Stimulated activated effector memory CD8-positive, alpha-beta T cell treated with anti-CD3 and anti-CD28 coated beads, Interleukin-12 subunit alpha, Interleukin-12 subunit beta, amount 100 ng/mL, for 72 hours (primary cell): ENCODE measurements at places on chromosomes 7 and 10.

DNA sequence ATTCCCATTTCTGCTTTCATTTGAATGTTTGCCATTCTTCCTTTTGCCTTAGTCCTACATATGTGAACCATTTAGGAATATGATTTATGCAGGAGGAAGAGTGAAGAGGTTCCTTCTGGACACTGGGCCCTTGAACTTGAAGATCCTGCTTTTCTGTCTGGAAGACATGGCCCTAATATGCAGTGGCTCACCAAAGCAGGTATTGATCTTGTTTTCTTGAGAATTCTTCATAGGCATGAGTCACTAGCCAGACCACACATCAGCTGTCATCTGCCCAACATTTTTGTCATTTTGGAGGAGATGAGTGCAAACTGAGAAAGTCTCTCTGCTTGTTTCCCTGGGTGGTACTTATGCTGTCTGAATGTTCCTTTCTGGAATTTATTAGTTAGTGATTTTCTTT lies 382.6 kb downstream of the LRMDA start:
- DNase-seq: no peak

GRCh38 chr7:100469227-100470044 lies 5.4 kb upstream of the SPACDR start:
- DNase-seq: peak; percentile 84

GRCh38 chr10:1645896-1646295 lies 91.4 kb downstream of the ADARB2 start:
- DNase-seq: no peak

DNA sequence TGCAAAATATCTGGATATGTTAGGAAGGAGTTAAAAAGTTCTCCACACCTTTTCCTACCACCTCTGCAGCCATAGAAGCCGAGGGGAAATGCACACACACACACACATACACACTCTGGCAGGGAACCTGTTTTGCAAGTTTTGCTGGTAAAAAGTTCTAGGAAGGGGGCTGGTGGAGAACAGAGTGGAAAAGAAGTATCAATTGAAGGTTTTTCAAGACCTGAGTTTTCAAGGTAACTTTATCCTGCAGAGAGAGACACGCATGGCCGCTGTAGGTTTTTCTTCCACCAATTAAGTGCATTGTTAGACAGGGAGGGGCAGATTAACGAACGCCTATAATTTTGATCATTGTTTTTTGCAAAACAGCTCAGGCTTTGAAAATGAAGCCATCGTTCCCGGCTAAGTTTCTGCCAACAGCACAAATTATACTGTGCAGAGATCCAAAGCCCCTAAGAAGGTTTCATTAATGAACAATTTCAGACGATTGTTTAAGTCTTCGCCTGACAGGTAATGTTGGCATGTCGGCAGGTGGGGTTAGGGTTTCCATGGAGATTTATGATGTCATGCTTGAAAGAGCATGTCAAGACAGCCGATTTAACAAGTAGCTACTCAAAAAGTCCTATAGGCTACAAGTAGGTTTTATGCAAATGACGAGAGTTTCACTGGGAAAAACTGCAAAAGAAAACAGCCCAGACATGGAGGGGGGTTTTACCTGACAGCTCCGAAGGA lies 29.7 kb downstream of the KIAA1217 start:
- no peak for DNase-seq

- DNase-seq: peak; percentile 5
Observed at GRCh38 chr10:79346388-79347225, 662 bp upstream of the PPIF start.
